ENCODE measurements at places on chromosomes 4 and X. TPM values are rescaled to one million over a fixed set of nuclear protein-coding genes. Genes with fewer than 3 reads are reported as not detected.

TXK gene
- 0.17 TPM for total RNA-seq

TMPRSS11D gene
- total RNA-seq: under 0.01 TPM

IBSP gene
- not detected for total RNA-seq

SYNPO2 gene
- 2.0 TPM for total RNA-seq

GRPR gene
- not detected for total RNA-seq

AADAT gene
- total RNA-seq: 3.9 TPM

ZNF711 gene
- under 0.01 TPM for total RNA-seq

FAM9A gene
- total RNA-seq: not detected

ARX gene
- total RNA-seq: not detected

CLDN34 gene
- total RNA-seq: not detected

CENPVL1 gene
- total RNA-seq: not detected

RTL9 gene
- 0.17 TPM for total RNA-seq

CFAP97 gene
- 35.2 TPM for total RNA-seq

ZNF732 gene
- total RNA-seq: 0.29 TPM

TEX13B gene
- not detected for total RNA-seq

SPOCK3 gene
- 0.17 TPM for total RNA-seq

FAM114A1 gene
- total RNA-seq: 664 TPM

TCEAL5 gene
- not detected for total RNA-seq
